ENCODE measurements at places on chromosomes 7 and 10. TPM values are rescaled to one million over a fixed set of nuclear protein-coding genes. Genes with fewer than 3 reads are reported as not detected.

TAS2R3 gene
- total RNA-seq = 1.2 TPM

INMT gene
- 0.97 TPM for total RNA-seq

AEBP1 gene
- total RNA-seq = 309 TPM

SEMA3C gene
- total RNA-seq = 272 TPM

WNT8B gene
- total RNA-seq = not detected

CACNB2 gene
- total RNA-seq = 0.73 TPM

APBB1IP gene
- total RNA-seq = 5.2 TPM

DYDC2 gene
- not detected for total RNA-seq

NUTM2E gene
- total RNA-seq = not detected

PON3 gene
- 2.2 TPM for total RNA-seq

MMP21 gene
- total RNA-seq = not detected

SGCE gene
- 113 TPM for total RNA-seq

ARMH3 gene
- total RNA-seq = 16.9 TPM

TCAF1 gene
- total RNA-seq = 99.5 TPM

CDC14C gene
- 0.16 TPM for total RNA-seq

NKX2-3 gene
- not detected for total RNA-seq

CYP2C9 gene
- total RNA-seq = not detected

HYAL4 gene
- not detected for total RNA-seq

EGFR gene
- 63.6 TPM for total RNA-seq

PTPN20 gene
- total RNA-seq = 3.8 TPM

TFPI2 gene
- total RNA-seq = 1.9 TPM

SMKR1 gene
- total RNA-seq = 0.12 TPM

DUS4L gene
- total RNA-seq = 7.7 TPM

PRPS1L1 gene
- not detected for total RNA-seq

KEL gene
- total RNA-seq = not detected

GPR37 gene
- 1.5 TPM for total RNA-seq

EPC1 gene
- total RNA-seq = 34.1 TPM

Data from hair follicle dermal papilla cell (primary cell).